ENCODE measurements at places on chromosomes 4 and X. TPM values are rescaled to one million over a fixed set of nuclear protein-coding genes. Genes with fewer than 3 reads are reported as not detected.
A peak's percentile ranks its signal among the peaks of the same experiment; 100 is the strongest.

The KLHL34 gene
- total RNA-seq: 10.1 TPM

DNA sequence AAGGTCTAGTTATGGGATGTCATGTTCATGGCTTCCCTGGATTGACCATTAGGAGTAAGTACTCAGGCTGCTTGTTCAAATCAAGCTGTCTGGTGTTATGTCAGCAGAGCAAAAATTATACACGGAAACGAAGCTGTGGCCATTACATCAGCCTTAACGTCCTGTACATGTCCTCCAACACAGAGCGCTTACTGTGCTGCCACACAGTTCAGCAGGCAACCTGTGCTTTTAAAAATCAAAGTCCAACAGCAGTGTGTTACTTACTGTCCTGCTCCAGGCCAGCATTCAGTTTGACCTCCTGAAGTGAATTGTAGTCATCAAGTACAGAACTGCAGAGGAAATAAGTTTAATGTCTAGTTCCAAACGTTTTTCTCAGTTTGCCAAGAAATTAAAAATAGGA is 46.0 kb downstream of the KLHL34 start:
- H3K4me1 ChIP-seq: no peaks in the 10 kb centered on the region
- no peaks in the 10 kb centered on the region for H3K36me3 ChIP-seq
- no peak overlapping the region for H3K27ac ChIP-seq

- no peaks in the 10 kb centered on the region for H3K36me3 ChIP-seq
- no peak for DNase-seq
- H3K4me3 ChIP-seq: no peak overlapping the region
- H3K27me3 ChIP-seq: no peaks in the 10 kb centered on the region
- H3K4me1 ChIP-seq: no peaks in the 10 kb centered on the region
These were observed 594.6 kb downstream of the IL15 start for GRCh38 chr4:142230991-142231390.

DNA sequence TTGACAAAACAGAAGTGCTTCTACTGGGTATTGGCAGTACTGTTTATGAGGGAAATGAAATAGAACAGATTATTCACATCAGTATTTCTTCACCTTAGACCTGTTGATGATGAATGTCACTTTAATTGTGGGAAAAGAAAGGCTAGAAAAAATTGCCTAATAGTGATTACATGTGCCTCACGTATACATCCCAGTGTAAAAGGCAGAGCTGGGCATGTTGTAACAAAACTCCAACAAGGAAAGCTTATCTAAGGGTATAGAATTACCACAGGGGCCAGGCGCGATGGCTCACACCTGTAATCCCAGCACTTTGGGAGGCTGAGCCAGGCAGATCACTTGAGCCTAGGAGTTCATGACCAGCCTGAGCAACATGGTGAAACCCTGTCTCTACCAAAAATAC is 4.2 kb downstream of the PGM2 start:
- no peak overlapping the region for H3K4me3 ChIP-seq
- H3K36me3 ChIP-seq: peaks cover 14% of the 10 kb centered on the region
- no peak overlapping the region for H3K27ac ChIP-seq
- H3K4me1 ChIP-seq: peaks cover 24% of the 10 kb centered on the region
- no peak for DNase-seq

DNA sequence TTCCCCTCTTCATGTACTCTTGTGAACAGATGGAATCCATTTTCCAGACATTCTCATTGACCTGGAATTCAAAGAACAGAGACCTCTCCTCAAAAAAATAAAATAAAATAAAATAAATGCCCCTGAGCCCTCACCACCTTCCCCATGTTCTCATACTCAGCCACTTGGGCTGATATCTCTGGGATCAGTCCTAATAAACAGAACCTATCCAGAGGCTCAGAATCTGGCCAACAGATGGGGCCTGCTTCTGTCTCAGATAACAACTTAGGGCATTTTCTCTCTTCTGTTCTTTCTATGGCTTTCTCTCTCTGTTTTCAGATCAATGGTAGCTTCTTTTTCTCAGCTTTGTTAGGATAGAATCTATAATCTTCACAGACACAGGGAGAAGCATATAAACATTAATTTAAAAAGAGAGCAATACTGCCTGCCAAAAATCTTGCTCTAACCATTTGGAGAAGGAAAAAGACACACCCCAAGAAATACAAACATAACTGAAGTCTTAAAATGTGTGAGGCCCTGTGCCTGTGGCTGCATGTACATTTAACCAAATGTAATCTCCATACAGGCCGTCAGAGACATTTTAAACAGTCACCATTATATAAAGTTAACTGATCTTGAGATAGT is 907.1 kb downstream of the FAT4 start:
- no peak for DNase-seq
- no peak overlapping the region for H3K27ac ChIP-seq
- H3K4me3 ChIP-seq: no peak overlapping the region
- no peaks in the 10 kb centered on the region for H3K27me3 ChIP-seq

The KCTD8 gene
- 0.15 TPM for total RNA-seq

The NWD2 gene
- 0.16 TPM for total RNA-seq

GRCh38 chrX:12901486-12901885 is 4.9 kb upstream of the TLR8 start:
- no peaks in the 10 kb centered on the region for H3K27me3 ChIP-seq
- no peak overlapping the region for H3K27ac ChIP-seq
- peak; percentile 64 for DNase-seq
- no peaks in the 10 kb centered on the region for H3K36me3 ChIP-seq
- H3K4me1 ChIP-seq: no peaks in the 10 kb centered on the region

- H3K27ac ChIP-seq: no peak overlapping the region
- DNase-seq: no peak
- no peaks in the 10 kb centered on the region for H3K36me3 ChIP-seq
- H3K4me3 ChIP-seq: no peak overlapping the region
These were observed 135.2 kb downstream of the STK32B start for GRCh38 chr4:5186271-5187064.

The PRMT9 gene
- 5.2 TPM for total RNA-seq

The PARM1 gene
- 130 TPM for total RNA-seq

- H3K27ac ChIP-seq: no peak overlapping the region
- no peak for DNase-seq
- no peaks in the 10 kb centered on the region for H3K27me3 ChIP-seq
- H3K4me1 ChIP-seq: no peaks in the 10 kb centered on the region
- no peak overlapping the region for H3K4me3 ChIP-seq
- H3K36me3 ChIP-seq: no peaks in the 10 kb centered on the region
These were observed 962.6 kb downstream of the PCDH7 start for GRCh38 chr4:31682796-31683195.

The FAM114A1 gene
- total RNA-seq: 24.2 TPM

- H3K27me3 ChIP-seq: no peaks in the 10 kb centered on the region
- H3K27ac ChIP-seq: no peak overlapping the region
- no peaks in the 10 kb centered on the region for H3K36me3 ChIP-seq
- H3K4me1 ChIP-seq: no peaks in the 10 kb centered on the region
- no peak for DNase-seq
- no peak overlapping the region for H3K4me3 ChIP-seq
These were observed 29.8 kb downstream of the FAM149A start for GRCh38 chr4:186134257-186134656.

GRCh38 chr4:7003176-7003878 is 39.8 kb upstream of the TADA2B start:
- no peaks in the 10 kb centered on the region for H3K4me1 ChIP-seq
- H3K4me3 ChIP-seq: no peak overlapping the region
- peaks cover 79% of the 10 kb centered on the region for H3K36me3 ChIP-seq
- no peaks in the 10 kb centered on the region for H3K27me3 ChIP-seq
